Fibroblast of skin of right quadriceps (primary cell): ENCODE measurements at places on chromosomes 13 and 19.

GRCh38 chr13:49353908-49354307, 90.0 kb downstream of the CAB39L start:
- DNase-seq: peak; percentile 21

DNA sequence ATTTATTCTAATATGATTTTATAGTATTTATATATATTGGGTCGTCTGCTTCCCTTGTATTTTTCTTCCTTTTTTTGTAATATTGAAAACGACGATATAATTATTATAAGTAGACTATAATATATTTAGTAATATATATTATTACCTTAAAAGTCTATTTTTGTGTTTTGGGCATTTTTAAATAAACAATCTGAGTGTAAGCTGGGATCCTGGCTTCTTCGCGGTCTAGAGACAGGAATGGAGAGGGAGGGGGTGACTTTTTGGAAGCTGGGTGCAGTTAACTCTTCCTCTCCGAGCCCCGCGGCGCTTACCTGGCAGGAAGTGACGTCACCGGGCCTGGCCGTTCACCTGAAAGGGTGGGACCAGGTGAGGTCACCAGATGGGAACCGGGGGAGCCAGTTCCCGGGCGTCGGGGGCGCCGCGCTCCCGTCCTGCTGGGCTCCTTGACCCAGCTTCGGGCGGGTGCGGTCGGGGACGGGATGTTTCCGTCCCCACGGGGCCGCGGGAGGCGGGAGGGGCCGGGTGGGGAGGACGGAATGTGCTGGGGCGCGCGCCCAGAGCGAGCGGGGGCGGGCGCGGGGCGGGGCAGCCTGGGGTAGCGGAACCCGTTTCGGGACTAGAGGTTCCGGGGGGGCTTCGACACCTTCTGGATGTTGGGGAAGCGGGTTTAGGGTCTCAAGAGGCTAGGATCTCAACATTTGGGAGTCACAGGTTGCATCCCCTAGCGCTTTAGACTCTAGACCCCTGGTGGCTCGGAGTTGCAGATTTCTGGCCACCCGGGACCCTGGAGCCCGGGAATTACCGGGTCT, 2.8 kb downstream of the ZFP36 start:
- DNase-seq: peak; percentile 63

- DNase-seq: peak; percentile 82
Measured at GRCh38 chr13:20714563-20715329, 11.2 kb downstream of the IL17D start.

DNA sequence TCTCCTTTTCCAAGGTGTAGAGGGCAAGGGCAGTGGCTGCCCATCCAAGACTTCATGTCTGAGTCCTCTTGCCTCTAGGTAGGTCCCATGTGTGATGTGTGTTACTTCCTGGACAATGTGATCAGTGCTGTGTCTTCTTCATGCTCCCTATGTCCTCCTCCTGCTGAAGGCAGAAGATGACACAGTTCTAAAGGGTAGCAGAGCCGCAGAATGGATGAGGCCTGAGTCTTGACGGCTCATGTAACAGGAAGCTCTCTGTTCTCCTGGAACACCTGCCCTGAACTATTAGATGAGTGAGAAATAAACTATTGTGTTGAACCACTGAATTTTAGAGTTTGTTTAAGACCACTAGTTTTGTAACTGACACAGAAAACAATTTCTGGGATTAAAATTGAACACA, 165.9 kb downstream of the NDFIP2 start:
- DNase-seq: no peak

DNA sequence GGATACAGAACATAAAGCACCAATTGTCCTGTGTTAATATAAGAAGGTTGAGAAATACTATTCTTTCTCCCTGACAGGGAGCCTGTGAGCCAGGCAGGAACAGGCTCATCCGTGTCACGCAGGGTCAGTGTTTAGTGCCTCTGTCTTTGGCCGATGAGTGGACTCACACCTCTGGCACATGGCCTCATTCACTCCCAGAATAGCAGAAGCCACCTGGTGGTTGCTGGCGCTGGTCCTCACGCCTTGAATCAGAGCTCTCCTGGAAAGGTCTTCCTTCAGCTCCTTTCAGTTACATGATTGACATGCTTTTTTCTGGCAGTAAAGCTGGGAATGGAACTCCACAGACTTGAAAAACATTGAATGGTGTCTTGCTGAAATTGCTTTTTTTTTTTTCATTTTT, 28.1 kb upstream of the SIAH3 start:
- DNase-seq: no peak

DNA sequence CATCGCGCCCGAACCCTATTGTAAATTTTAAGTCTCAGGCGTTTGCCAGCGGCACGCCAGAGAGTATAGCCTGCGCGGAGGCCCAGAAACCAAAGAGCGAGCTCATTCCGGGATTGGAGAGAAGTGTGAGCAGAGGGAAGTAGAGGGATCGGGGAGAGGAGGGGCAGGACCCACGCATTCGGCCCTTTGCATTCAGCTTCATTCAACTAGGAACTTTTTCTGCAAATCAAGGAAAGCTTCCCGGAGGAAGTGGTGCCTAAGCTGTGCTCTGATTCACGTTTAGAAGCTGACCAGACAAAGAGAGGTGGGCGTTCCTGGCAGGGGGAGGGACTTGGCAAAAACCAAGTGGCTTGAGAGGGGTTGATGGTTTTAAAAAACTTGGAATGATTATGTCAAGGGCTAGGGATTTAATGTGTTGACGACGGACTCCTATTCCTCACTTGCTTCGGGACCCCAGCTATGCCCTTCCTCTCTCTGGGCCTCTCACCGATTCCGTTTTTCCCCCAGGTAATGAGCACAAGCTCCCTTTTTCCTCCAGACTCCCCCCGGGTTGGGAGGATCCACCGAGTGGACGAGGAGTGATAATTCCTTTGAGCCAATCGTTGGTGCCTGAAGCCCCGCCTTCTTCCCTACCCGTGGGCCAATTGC, 811 bp upstream of the PRMT1 start:
- DNase-seq: no peak

GRCh38 chr13:33349986-33350826, 64.7 kb upstream of the STARD13 start:
- peak; percentile 13 for DNase-seq

GRCh38 chr19:47741544-47742140, 3.7 kb upstream of the NOP53 start:
- no peak for DNase-seq

DNA sequence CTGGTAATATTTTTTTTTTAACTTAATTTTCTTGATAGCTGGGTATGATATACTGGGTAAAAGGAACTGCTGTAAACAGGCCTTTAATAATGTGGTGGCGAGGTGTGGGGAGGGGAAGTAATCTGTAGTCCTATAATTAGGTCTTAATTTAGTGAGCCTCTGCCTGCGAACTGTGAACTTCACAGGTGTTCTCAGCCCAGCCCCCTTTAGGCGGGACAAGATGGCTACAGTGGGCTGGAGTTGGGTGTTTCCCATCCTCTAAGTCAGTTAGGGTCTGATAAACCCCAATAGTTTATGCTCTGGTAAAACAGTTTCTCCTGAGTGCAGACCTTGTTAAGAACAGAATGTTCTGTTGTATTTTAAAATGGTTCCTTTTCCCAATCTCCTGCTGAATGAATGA, 97.6 kb upstream of the SERP2 start:
- no peak for DNase-seq

DNA sequence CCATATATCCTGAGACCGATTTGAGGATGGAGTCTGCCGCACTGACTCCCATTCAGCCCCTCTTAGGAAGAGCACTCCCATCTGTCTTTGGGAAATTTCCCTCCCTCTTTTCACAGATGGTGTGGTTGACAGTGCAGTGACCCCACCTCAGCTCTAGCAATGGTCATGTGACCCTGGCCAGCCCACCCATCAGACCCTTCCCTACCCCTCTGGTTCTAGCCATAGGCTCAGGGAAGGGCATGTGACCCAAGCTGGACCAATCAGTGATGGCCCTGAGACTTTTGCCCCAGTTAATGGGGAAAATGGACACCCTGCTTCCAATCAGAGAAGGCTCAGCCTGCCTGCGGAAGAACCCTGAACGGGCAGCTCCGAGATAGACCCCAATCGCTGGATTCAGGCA, 26.3 kb downstream of the IL12RB1 start:
- no peak for DNase-seq

GRCh38 chr19:1956868-1957492, 16.0 kb downstream of the CSNK1G2 start:
- DNase-seq: no peak

DNA sequence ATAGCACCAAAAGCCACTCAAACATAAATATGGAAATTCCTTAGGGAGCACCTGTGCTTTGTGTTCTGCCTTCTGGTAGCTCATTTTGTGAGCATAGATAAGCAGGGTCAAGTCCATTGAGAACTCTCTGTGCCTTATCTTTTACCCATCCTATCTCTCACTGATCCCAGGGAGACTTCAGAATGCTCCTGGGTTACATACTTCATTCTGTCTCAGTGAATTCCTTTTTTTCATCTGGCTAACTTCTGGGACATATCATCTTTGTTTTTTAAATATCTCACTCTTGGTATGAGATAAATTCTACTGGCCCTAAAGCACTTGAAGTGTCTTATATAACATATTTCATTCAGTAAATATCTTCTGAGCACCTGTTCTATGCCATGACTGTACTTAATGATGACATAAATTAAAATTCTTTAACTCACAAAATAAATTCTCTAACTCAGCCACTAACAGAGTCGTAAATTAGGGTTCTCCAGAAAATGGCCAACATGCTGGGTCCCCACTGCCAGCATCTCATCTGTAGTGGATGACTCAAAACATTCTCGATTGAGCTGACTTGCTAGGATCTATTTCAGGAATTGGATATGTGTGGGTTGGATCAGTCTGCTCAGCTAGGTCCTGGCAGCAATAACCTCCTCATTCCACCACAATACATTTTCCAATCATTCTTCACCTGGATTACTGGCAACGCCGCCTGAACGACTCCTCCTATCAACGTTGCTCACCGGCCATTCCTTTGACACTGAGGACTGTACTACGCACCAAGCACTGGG, 170.2 kb downstream of the FOXO1 start:
- no peak for DNase-seq

DNA sequence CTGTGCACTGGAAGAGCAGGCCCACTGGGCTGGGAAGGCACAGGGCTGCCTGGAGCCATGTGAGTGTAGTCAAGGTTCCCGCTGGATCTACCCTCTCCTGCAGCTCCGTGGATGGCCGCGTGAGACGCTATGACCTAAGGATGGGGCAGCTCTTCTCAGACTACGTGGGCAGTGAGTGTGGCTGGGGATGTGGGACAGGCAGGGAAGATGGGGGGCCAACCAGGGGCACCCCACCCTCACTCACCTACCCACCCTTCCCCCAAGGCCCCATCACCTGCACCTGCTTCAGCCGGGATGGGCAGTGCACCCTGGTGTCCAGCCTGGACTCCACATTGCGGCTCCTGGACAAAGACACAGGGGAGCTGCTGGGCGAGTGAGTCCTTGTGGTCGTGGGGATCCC, 6.1 kb downstream of the WDR83 start:
- DNase-seq: no peak

- DNase-seq: peak; percentile 52
Measured at GRCh38 chr13:97573011-97573410, 139.0 kb downstream of the RAP2A start.

- no peak for DNase-seq
Measured at GRCh38 chr13:99991828-99992775, 10.5 kb downstream of the ZIC2 start.

DNA sequence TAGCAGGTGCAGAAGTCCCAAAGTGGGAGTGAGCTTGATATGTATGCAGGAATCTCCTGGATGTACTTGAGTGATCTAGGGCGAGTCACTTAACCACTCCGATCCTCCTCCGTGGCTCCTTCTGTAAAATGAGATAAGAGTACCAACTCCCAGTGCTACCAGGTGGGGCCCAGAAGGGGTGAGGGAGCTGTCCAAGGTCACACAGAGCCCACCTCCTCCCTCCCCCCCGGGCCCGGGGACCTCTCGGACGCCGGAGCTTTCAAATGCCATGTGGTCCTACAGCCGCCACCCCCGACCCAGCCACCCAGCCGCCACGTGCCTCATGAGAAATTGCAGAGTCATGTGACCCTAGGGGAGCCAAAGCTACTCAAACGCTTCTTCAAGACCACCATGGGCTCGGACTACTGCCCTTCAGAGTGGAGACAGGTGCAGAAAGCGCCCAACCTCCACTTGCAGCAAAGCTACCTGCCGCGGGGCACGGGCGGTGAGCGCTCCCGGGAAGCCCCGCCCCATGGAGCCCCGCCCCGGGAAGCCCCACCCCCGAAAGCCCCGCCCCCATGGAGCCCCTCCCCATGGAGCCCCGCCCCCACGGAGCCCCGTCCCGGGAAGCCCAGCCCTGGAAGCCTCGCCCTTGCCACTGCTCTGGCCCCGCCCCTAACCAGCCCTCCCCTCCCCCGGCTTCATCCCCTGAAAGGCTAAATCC, 10.1 kb upstream of the ZNF358 start:
- DNase-seq: no peak

DNA sequence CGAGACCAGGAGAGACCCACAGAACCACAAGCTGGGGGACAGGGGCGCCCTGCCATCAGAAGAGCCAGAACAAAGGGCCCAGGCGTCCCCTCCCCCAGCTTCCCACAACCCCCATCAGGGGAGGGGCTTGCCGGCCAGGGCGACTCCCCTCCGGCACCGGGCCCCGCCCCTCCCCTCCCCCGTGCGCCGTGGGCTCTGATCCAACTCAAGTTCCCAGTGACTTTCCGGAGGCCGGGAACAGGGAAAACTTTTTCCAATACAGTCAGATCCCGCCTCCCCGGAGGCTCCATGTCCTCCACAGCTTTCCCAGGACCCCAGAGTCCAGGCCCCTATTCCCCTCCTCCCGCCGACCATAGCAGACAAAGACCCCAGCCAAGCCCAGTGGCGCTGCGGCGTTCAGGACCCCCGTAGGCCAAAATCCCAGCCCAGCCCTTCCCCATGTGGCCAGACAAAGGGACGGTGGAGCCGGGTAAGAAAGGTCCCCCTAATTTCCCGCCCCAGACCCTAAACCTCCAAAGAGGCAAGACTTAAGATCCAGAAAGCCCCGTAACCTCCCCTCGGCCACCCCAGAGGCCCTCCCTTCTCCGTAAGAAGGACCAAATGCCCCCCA, 673 bp downstream of the TEAD2 start:
- peak; percentile 94 for DNase-seq

DNA sequence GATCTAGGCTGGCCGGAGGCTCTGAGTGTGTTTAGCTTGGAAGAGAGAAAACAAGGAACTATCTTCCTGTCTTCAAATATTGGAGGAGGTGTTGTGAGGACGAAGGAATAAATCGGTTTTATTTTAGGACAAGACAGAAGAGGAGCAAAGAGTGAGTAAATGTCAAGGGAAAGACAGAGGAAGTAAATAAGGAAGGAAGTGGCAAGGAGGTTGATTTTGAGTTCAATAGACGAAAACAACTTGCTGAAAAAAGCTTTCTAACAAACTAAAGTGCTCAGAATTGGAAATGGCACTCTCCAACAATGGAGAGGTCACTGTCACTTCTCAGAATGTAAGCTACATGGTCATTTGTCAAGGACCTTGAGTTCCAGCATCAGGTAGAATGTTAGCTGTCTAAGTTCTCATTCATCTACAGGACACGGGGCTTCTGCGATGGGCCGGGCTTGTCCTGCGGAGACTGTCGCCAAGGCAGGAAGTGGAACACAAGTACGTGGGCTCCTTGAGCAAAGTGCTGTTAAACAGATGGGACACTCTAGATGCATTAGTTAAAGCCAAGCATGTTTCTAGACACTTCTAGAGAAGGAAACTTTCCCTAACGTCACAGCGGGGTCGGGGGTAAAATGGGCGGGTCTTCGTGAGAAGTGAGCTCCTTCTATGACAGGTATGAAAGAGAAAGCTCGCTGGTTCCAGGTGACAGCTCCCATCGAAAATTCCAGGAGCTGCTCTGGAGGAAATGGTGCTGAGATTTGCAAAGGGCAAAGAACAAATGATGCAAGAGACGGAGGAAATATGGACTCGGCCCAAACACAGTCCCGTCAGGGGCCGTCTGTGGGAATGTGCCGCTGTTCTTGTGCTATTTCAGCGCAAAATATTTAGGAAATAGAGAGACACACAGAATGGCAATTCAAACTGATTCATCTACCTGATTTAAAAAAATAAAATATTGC, 103.9 kb upstream of the UBL3 start:
- DNase-seq: no peak
